Colonic mucosa (tissue), 4 donors: ENCODE measurements at places on chromosomes 4 and X. TPM values are rescaled to one million over a fixed set of nuclear protein-coding genes. Genes with fewer than 3 reads are reported as not detected.

Gene AASDH
- total RNA-seq: 7.8 TPM

Gene GYPE
- total RNA-seq: not detected

Gene TMPRSS11D
- total RNA-seq: not detected

GRCh38 chr4:150828159-150828558, 186.9 kb downstream of the LRBA start:
- DNase-seq: no peak

GRCh38 chr4:165754664-165755063, 118.4 kb upstream of the TLL1 start:
- no peak for DNase-seq

DNA sequence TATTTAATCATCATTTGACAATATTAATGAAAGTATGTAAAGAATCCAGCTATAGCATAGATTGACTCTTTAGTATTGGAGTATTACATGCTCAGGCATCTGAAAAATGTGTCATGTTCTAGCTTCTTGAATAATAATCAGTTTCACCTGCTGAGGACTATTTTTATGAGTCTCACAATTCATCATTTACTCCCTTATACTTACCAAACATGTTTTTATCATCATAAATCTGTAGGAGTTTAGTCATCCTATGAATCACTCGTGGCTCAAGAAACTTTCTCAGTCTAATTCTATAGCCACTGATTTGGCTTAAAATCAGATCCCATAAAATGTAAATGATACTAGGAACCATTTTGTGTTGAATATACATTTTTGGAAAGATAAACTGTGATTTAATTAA, 1616.1 kb downstream of the C4orf33 start:
- DNase-seq: no peak

GRCh38 chrX:150229481-150229880, 133.6 kb upstream of the MAMLD1 start:
- DNase-seq: peak; percentile 6

DNA sequence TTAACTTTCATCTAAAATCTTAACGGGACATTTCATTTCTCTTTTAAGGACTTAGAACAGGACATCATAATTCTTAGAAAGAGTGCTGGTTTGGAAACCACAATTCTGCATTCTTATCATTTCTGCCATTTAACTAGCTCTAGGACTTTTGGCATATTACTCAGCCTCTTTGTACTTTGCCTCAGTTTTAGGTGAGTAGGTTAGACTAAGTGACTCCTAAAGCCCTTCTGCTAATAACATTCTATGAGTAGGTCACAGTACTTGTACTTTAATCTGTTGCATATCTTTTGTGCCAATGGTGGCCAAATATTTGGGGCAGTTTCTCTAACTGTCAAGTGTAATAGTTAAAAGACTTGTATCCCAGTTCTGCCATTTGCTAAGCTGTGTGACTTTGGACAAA, 115.4 kb upstream of the NUDT6 start:
- DNase-seq: no peak

GRCh38 chr4:173211222-173211621, 42.6 kb downstream of the GALNT7 start:
- no peak for DNase-seq

DNA sequence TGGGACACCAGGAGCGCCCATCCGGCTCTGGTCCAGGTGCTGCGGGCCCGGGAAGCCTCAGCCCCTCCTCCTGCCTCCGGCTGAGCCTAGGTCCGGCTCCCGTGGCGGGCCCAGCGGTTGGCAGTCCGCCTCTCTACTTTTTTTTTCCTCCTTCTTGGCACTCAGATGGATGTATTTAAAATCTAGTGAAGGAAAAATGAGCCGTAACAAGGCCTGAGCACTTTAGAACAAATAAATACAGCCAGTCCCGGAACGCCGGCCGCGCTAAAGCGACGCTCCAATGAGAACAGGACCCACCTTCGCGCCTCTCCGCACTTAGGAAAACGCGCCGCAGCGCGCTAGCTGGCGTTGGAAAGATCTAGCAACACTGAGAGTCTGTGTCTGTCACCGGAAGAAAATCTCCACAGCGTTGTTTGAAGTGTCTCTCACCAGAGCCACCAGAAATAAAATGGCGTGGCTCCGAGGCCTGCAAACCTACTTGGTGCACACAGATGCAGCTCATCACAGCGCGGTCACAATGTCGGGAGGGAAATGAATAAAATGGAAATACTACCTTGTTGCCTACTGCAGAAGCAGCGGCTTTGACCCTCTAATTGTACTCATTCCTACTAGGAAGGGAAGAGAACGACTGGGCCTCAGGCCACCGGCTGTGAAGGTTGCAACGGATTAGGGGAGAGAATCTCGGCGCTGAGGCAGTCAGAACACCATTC, 4.7 kb downstream of the NEUROG2 start:
- DNase-seq: no peak
